Activated CD4-positive, alpha-beta T cell treated with anti-CD3 and anti-CD28 coated beads, Interleukin-2, amount 50 U/mL, for 48 hours (primary cell): ENCODE measurements at places on chromosomes 5 and 9.

- no peak for DNase-seq
These were observed 142.4 kb downstream of the YIPF5 start for GRCh38 chr5:144028058-144028457.

DNA sequence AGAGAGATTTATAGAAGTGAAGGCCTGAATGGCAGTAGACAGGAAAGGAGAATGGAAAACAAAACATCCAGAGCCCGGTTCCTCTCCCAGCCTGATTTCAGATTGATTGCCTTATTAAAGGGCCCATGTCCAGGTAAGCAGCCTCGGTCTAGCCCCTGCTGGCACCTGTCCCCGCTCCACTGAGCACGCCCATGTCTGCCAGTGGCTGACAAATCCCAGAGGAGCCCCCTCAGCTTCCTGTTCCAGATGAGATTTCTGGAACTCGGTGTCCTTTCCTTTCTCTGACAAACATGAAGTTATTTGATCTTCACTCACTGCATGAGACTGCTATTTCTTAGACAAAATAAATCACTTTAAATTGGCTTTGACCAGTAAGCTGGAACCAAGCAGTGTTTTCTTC, 187.0 kb upstream of the ADCY2 start:
- DNase-seq, result no peak

DNA sequence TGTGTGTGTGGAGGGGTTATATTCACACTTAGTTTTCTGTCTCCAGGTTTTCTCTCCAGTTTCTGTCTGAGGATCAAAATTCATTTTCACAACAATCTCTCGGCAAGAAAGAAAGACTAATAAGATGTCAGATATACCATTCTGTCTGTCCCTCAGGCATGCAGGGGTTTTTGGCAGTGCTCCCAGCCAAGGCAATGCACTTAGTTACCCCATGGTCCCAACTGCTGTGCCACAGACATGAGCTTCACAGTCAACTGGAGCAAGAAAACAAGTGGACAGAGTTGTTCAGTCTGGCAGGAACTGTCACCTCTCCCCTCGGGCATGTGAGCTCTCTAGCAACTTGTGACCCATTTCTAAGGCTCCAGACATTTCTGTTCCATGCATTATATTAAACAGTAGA, 101.7 kb upstream of the LHFPL2 start:
- DNase-seq, result no peak

GRCh38 chr5:93665648-93666047, 75.8 kb downstream of the POU5F2 start:
- DNase-seq, result no peak

DNA sequence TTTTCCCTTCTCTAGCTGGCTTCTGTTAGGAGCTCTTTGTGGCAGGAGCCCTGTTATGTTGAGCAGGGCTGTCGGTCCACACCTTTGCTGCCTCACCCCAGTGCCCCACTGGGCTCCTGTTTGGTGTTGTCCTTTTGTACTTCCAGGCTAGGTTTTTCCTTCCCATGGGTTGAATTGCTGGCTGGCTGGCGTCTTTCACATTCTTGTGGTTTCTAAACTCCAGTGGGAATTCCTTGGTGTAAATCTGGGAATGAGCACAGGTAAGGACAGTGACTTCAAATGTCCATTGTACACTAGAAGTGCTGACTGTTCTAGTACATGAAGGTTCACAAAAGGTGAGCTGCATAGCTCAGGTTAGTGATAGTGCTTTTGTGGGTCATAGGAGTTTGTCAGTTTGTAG, 30.4 kb downstream of the RASGRF2 start:
- no peak for DNase-seq

DNA sequence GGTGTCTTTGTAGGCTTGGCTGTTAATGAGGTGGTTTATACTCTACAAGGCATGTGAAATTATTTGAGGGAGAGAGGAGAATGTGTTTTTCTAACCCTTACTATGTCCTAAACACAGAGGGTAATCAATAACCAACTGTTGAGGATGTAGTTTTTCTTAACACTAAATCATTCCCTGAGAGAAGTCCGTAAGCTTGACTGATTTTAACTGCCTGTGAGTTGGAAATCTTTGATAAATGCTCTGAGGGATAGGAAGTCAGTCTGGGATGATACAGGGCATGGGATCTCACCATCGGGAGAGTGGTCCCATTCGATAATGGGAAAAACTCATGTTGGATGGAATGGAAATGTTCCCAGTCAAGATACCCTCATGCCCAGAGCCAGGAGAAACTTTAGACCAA, 249.6 kb downstream of the PDZD2 start:
- DNase-seq, result no peak
